Lower leg skin (tissue), 4 donors: ENCODE measurements at places on chromosomes 6 and 20. TPM values are rescaled to one million over a fixed set of nuclear protein-coding genes. Genes with fewer than 3 reads are reported as not detected.

DNA sequence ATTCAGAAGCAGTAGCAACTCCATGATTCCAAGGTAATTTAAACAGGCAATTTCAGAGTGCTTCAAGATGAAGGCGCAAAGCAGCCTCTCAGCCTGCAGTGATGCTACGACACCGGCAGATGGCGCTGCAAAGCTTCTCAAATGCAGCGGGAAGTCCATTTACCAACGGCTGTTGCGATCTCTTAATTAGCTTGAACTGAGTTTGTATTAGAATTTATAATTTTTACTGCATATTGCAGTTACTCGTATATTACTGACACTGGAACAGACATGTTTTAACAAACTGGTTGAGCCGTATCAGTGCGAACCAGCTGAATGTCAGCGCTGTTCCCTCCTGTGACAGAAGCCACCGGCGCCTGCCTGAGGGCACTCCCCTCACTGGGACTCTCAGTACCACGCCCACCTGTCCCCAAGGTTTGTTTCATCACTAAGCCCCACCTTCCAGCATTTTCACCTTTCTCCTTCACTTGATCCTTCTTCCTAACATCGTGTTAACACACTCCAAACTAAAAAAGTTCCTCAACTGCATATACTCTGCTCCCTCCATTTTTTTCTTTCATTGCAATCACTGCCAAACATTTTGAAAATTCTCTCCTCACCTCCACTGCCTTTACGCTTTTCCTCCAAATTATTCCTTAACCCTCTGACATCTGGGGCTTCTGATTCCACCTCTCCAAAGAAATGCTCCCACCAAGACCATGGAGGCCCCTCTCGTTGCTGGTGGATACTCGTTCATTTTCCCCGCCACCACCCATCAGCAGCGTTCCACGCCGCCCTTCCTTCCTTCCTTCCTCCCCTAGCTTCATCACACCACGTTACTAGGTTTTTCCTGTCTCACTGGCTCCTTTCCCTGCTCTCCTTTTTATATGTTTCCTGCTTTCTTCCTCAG is 14.5 kb downstream of the GNL1 start:
- DNase-seq = peak; percentile 68

DNA sequence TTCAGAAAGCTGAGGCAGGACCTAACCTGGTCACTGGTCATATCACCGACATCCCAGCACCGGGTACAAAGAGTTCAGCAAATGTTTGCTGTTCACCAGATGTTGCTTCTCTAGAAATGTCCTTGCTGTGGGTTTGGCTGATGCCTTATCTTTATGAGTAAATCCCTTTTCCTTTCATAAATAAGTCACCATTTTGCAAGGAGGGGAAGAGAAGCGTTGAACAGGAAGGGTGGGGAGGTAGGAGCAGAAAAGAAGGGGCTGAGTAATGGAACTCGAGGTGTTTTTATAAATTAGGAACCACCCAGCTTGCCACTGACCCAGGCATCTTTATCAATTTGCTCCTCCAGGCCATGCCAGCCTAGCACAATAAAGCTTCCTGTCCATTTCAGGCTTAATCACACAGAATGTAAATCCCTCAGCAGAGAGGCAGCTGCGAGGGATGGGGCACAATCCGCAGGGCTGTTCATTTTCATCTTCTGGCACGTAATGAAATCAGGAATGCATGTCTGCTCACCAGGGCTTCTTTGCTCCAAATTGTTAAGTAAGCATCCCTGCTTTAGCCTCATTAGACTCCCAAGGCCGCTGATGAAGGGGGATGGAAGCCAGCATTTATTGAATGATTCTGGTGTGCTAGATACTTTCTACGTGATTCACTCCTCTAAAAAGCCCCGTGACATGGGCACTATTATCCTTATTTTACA is 371.9 kb upstream of the CHD6 start:
- no peak for DNase-seq

DNA sequence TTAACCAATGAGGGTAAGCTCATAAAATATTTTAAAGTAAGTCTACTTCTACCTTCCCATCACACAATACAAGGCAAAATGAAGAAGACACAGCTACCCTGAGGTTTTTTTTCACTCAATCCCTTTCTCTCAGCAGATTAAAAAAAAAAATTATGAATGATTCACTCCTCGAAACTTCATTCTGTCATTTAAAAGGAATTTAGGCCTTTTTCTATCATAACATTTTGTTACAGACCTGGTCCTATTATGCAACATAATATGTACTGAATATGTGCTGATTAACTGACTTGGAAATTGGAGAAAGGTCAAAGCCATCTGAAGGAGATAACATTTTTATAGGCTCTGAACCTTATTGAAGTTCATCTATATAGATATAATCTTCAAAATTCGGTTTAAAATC is 45.5 kb downstream of the PRL start:
- DNase-seq = no peak

- DNase-seq = no peak
Observed at GRCh38 chr6:121677571-121677970, 242.1 kb downstream of the GJA1 start.

The ZC3H12D gene
- 2.2 TPM for total RNA-seq

The DOK5 gene
- 1.2 TPM for total RNA-seq
